ENCODE measurements at places on chromosomes 6 and 20. TPM values are rescaled to one million over a fixed set of nuclear protein-coding genes. Genes with fewer than 3 reads are reported as not detected.

Gene SOX4
- total RNA-seq = 8.0 TPM

Gene RAB5IF
- 66.8 TPM for total RNA-seq

Gene COX4I2
- 17.0 TPM for total RNA-seq

Gene INSM1
- total RNA-seq = not detected

Gene UTRN
- 283 TPM for total RNA-seq

Gene ZC3H12D
- total RNA-seq = 2.0 TPM

- DNase-seq = no peak
Measured at GRCh38 chr6:63305277-63305676, 14.5 kb downstream of the LGSN start.

DNA sequence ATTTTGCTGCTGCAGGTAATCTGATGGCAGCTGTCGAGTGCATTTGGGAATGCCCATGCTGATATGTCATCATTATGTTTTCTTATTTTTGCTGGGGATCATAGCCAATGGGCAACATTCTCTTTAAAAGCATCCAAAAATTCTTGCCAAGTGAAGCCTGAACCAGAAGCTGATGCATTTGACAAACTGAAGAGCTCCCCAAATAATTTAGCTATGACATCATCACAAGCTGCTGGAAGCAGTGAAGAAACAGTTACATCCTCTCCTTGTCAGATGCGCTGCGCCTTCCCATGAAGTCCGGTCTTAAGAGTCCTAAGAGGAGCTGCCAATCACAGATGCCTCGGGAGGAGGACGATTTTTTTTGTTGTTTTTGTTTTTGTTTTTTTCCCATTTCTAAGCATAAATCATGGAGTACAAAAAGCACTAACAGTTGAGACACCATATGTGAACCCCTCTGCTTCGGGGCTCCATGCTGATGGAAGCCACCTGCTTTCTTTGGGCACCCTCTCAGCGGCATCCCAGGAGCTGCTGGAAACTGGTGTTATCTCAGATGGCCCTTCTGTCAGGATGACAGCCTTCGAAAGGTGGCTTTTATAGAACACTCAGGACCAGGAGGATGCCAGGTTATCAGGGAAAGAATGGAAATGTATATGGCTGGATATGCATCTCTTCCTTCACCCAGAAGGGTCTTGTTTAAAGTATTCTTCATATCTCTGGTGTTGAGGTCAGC lies 56.1 kb upstream of the FOXQ1 start:
- no peak for DNase-seq

DNA sequence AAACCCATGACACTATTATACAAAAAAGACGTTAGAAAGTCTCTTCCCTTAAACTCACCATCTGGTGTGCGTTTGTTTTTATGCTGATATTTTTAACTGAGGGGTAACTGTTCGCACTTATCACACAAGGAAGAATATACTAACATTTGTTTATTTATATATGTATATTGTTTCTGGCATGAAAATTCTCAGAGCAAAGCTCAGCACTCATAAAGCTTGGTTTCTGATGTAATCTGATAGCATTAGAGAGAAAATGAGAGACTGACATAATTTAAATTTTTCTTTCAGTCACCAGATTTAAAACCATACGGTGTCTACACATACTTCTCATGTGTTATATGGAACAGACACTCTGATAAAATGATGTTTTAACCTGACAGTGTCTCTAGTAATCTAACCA lies 6.9 kb downstream of the BLOC1S5 start:
- DNase-seq = no peak

GRCh38 chr6:17413313-17413750 lies 19.9 kb downstream of the CAP2 start:
- no peak for DNase-seq

GRCh38 chr6:97394160-97394748 lies 111.2 kb upstream of the MMS22L start:
- DNase-seq = no peak

GRCh38 chr20:62308102-62308822 lies 5.5 kb downstream of the ADRM1 start:
- DNase-seq = no peak

GRCh38 chr6:77638129-77638830 lies 14.6 kb upstream of the MEI4 start:
- no peak for DNase-seq

GRCh38 chr6:142842418-142843261 lies 102.3 kb downstream of the HIVEP2 start:
- DNase-seq = no peak

DNA sequence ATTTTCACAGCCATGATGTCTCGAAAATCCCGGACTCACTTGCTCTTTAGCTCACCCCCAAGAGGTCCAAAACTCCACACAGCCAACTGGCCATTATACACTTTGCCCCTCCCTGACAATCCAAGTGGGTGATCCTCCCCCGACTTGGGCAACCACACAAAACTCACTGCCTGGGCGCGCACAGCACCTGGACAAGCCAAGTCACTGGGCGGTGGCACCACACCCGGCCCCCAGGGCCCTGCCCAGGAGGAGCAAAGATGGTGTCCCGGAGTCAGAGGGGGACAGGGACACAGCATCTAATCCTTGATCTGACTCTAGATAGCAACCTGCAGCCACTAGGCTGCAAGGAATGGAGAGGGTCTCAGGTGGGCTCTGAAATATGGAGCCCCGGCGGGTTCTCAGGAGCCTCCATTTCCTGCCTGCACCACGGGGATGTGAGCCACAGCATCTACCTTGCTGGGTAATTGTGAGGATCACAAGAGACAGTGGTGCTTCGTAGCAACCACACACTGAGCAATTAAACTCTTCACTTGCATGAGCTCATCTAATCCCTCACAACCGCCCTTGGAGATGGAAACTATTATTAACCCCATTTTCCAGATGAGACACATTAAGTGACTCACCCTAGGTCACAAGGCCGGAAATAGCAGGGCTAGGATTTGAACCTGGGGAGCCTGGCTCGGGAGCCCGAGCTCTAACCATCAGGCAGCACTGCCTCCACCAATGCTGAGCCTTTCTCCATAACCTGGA lies 66.6 kb downstream of the BMP7 start:
- DNase-seq = no peak

GRCh38 chr6:116572162-116572561 lies 858 bp downstream of the RWDD1 start:
- DNase-seq = no peak

DNA sequence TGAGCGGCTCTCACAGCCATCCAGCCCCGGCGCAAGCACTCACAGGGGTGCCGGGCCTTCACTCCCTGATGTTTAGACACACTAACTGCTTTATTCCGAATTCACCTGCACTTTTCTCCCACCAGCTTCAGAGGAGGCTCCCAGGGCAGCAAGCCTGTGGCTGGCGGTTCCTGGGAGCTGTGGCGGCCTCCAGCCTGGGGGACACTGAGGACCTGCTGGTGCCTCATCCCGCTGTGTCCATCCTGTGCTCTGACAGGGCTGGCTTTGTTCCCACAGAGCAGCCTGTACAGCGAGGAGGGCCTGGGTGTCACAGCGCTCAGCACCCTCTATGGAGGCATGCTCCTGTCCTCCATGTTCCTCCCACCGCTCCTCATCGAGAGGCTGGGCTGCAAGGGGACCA lies 3.1 kb downstream of the UNC93A start:
- DNase-seq = no peak

DNA sequence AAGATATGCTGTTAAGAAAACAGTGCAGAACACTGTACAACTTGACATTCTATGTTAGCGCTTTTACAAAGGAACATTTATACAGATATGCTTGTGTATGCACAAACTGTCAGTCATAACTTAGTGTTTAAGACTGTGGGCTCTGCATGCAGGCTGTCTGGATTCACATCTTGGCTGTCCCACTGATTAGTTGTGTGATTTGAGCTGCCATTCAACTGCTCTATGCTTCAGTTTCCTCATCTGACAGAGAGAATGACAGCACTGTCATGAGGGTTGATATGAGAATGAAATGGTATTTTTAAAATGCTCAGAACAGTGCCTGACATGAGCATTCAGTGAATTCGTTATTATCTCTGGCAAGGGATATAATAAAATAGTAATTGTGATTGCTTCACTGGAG lies 8.7 kb downstream of the SLC25A27 start:
- no peak for DNase-seq

DNA sequence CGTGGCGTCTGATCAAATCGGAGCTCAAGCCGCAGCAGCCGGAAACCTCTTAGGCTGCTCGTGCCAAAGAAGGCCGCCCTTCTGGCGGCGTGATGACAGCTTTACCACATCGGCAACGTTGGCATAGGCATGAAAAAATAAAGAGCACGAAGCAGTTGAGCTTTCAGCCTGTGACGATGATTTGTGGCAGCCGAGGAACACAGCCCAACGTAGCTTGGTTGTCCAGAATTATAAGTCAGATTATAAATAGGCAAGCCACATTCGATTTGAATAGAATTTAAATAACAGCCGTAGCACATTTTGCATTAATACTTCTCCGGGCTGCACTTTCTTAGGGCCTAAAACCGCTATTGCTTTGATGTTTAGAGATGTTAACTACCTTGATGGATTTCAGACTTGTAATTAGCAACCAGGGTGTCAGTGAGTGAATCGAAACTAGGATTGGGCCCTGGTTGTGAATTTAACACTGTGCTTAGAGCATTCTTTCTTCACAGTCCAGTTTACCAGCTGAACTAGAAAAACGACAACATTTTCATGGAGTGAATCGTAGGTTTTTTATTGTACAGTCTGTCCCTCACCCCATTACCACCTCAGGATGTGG lies 864 bp upstream of the BCLAF1 start:
- peak; percentile 31 for DNase-seq

DNA sequence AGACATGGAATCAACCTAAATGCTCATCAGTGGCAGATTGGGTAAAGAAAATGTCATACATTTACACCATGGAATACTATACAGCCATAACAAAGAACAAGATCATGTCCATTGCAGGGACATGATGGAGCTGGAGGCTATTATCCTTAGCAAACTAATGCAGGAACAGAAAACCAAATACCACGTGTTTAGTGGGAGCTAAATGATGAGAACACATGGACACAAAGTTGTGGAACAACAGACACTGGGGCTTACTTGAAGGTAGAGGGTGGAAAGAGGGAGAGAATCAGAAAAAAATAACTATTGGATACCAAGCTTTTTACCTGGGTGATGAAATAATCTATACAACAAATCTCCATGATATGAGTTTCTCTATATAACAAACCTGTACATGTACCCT lies 701.3 kb downstream of the TBC1D32 start:
- DNase-seq = no peak

- DNase-seq = no peak
Measured at GRCh38 chr6:6697620-6698019, 109.1 kb downstream of the LY86 start.

DNA sequence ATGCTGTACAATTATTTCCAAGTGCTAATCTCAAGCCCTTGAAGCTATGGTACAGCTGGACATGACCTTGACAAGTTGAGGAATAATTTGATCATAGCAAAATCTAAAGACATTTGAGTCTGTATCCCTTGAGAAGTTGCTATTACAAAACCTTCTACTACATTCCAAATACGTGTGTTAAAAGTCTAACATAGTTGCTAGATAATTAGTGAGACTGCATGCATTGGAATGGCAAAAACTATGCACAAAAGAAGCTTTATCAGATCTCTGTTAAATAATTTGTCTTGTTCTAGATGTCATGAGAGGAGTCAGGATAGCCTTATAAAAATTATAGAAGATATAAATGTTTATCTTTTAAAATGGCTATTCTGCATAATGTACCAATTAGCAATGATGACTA lies 127.8 kb downstream of the GJA1 start:
- no peak for DNase-seq

- no peak for DNase-seq
Measured at GRCh38 chr20:61295682-61296628, 43.9 kb downstream of the CDH4 start.

DNA sequence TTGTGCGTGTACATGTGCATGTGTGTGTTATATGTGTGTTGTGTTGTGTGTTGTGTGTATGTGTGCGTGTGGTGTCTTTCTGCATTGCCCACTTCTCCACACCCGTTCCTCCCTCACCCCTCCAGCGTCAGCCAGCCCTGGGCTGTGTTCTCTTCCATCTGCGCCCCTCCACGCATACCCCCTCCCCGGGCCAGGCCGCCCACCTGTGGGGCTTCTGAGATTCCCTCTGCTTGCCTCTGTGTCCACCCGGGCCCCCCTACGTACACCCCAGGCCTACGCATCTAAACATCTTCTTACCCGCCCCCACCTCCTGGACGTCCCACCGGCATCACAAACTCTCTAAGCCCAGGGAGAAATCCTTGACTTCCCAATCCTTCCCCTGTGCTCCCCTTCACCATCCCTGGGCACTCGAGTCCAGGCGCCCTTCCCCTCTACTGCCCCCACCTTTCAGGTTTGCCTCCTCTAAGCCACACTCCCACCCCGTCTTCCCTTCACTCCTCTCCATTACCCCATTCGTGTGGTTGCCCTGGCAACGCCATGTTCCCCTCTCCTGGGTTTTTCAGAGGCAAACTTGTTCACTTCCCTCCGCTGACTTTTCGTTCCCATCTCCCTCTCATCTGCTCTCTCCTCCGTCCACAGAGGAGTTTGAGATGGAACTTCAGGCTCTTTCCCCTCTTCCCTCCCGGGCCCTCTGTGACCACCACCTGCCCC lies 81.7 kb upstream of the NNAT start:
- DNase-seq = no peak

Measured in omental fat pad (tissue), 4 donors.